ENCODE measurements at places on chromosomes 1 and 21.
A peak's percentile ranks its signal among the peaks of the same experiment; 100 is the strongest.

GRCh38 chr1:85282424-85282823, 6.0 kb upstream of the BCL10 start:
- DNase-seq, result no peak

DNA sequence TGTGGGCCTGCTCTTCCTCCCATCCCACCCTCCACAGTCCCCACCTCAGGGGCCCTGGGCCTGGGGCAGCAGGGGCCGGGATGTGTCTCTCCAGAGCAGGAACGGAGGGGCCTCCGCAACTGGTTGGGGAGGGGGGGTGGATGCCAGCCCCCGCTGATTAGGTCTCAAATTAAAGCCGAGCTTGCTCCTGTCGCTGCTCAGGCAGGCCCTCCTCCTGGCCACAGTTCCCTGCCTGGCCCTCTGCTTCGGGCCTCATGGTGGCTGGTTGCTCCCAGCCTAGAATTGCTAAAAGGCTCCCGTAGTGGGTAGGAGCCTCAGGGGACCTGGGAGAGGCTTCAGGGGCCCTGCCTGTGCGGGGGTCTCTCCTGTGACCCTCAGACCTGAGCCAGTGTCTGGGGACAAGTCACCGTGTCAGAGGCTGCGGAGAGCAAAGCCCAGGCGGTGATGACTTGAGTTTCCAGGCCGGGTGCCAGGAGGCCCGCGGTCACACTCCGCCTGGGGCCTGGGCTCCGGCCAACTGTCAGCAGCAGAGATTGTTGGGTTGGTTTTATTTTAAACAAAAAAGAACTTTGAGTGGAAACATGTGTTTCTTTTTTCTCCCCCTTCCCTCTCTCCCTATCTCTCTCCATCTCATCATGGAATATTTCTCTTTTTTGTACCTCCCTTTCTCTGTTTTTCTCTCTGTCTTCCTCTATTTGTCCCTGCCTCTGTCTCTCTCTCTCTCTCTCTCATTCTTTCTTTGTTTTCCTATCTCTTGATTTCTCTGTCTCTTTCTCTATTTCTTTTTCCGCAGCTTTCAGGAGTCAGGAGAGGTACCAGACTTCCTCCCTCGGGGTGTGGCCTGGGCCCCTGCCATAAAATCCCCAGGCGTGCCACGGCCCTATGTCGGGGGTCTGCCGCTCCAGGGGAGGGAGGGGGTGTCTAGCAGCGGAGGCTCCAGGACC, 20.0 kb upstream of the EPHA2 start:
- DNase-seq, result no peak

DNA sequence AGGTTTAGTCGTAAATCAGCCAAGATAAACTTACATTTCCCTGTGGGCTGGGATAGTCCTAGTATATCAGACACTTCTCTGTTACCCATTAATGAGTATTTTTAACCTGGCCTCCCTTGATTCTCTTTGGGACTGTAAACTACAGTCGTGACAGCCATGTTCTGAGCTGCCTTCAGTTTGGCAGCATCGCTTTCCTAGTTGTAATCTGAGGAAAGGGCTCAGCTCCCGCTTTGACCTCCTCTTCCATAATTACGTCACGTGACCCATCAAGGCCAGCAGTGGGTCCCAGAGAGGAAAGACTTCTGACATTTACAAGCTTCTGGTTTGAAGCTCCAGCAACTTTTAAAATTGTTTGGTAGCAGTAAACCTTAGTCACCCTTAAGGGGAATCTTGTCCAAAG, 34.6 kb upstream of the MTR start:
- DNase-seq, result no peak

- peak; percentile 62 for DNase-seq
Observed at GRCh38 chr1:239976130-239976968, 115.3 kb upstream of the FMN2 start.

DNA sequence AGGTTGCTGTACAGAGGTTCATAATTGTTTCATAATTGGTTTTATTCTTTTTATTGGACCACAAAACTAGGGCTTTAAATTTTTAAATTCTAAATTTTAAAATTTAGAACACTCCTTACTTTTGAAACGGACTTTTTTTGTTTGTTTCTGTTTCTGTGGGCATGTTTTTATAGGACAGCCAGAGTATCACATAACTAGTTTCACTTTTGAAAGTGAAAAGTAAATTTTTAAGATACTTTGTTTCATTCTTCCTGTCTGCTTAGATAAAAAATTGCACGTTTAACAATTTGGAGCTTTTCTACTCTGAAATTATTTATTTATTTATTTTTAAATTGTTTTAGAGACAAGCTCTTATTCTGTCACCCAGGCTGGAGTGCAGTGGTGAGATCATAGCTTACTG, 29.7 kb downstream of the MDM4 start:
- DNase-seq, result no peak

DNA sequence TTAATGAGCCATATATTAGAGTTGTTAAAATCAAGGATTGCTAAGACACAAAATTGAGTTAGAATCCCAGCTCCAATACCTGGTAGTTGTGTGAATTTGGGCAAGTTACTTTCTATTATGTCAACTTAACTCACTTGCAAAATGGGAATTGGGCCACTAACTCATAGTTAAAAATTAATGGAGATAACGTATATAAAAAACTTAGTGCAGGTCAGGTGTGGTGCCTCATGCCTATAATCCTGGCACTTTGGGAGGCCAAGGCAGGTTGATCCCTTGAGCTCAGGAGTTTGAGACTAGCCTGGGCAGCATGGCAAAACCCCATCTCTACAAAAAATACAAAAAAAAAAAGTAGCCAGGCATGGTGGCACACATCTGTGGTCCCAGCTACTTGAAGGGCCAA, 57.5 kb downstream of the SRSF11 start:
- DNase-seq, result no peak

- no peak for DNase-seq
Observed at GRCh38 chr1:63731117-63732043, 42.4 kb upstream of the ROR1 start.

- DNase-seq, result no peak
Observed at GRCh38 chr21:27333096-27333495, 366.2 kb upstream of the ADAMTS5 start.

DNA sequence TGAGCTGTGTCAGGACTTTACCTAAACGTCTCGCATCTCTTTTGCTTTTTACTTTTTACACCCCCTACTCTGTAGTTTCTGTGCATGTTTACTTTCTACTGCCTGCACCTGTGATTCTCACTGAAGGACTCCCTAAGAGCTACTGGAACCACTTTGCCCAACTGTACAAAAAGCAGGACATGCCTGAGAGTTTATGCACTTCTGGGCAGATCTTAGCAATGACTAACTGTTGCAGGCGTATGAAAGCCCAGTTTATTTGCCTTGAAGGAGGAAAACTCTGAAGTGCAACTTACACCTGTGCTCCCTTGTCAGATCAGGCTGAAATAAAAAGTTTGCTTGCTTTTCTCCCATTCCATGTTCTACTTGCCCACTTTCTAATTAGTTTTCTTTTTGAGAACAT, 467.0 kb upstream of the USP24 start:
- no peak for DNase-seq

DNA sequence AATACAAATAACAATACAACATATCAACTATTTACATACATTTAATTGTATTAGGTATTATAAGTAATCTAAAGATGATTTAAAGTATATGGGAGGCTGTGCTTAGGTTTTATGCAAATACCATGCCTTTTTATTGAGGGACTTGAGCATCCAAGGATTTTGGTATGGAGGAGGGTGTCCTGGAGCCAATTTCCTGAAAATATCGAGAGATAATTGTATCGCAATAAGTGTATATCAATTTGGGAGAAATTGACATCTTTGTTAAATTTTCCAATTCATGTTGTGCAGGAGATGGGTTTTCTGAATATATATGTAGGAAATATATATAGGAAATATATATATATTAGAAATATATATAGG, 63.5 kb downstream of the ATP1A1 start:
- DNase-seq, result no peak

GRCh38 chr1:198656500-198656932, 17.7 kb downstream of the PTPRC start:
- peak; percentile 87 for DNase-seq

GRCh38 chr1:56106531-56107274, 472.7 kb downstream of the PLPP3 start:
- no peak for DNase-seq

GRCh38 chr1:154405747-154406571, 816 bp downstream of the IL6R start:
- peak; percentile 85 for DNase-seq

DNA sequence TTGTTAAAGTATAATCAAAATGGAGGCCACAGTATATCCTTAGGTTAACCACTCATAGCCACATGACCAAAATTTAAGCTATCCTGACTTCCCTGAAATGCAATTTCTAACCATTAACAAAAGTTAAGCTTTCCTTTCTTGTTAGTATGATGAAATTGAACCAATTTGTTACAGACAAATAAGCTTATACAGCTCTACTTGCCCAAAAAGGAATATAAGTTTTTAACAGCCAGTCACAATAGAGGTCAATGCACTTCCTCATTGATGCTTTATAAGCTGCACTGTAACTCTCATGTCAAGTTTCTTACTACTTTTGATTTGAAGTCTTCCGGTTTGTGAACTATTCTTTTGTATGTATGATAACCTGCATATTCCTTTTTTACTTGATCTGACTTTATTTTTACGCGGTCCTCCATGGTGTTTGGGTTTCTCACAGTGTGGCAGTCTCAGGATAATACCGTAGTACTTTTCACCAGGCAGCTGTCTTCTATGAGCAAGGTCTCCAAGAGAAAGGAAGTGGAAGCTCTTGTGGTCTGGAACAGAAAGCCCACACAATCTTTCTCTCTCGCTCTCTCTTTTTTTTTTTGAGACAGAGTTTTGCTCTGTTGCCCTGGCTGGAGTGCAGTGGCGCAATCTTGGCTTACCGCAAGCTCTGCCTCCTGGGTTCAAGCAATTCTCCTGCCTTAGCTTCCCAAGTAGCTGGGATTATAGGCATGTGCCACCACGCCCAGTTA, 331.6 kb downstream of the SRGAP2C start:
- DNase-seq, result peak; percentile 53

DNA sequence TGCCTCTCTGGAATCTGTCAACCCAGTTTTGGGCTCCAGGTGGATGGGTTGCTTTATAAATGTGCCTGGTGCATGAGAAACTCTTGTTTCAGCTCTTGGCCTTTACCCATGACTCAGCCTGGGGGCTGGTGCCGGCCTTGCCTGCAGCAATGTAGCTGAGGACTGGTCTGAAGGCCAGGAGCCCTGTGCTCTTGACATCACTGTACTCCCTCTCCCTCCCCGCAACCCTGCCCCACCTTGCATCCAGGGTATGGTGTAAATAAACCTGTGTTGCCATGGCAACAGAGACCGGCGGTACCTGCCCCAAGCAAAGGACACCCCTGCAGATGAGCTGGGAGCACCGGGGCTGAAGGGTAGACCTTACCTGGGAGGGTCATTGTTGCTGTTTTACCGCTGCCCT, 13.3 kb downstream of the FAM151A start:
- no peak for DNase-seq

GRCh38 chr1:85672031-85672660, 36.1 kb downstream of the ZNHIT6 start:
- DNase-seq, result no peak

DNA sequence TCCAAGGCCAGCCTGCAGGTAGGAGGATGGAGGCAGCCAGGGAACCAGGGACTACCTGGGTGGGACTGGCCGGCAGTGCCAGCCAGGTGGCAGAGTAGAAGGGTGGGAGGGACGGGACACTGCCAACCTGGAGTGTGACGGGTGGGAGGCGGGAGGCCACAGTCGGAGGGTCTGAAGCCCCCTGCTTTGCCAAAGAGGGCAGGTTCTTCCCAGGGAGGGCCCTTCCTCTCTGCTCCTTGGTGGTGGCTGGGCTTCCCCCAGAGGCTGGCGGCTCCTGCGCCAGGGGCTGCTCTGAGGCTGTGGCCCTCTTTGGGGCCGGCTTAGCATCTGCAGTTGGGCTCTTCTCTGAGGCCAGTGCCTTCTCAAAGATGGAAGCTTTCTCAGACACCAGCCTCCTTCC, 8.7 kb upstream of the TNNT2 start:
- no peak for DNase-seq

- no peak for DNase-seq
Observed at GRCh38 chr1:10561497-10561896, 86.7 kb downstream of the PEX14 start.

GRCh38 chr21:15775291-15775690, 45.5 kb downstream of the USP25 start:
- DNase-seq, result no peak

- no peak for DNase-seq
Observed at GRCh38 chr1:19922015-19922688, 1.3 kb downstream of the PLA2G2E start.

DNA sequence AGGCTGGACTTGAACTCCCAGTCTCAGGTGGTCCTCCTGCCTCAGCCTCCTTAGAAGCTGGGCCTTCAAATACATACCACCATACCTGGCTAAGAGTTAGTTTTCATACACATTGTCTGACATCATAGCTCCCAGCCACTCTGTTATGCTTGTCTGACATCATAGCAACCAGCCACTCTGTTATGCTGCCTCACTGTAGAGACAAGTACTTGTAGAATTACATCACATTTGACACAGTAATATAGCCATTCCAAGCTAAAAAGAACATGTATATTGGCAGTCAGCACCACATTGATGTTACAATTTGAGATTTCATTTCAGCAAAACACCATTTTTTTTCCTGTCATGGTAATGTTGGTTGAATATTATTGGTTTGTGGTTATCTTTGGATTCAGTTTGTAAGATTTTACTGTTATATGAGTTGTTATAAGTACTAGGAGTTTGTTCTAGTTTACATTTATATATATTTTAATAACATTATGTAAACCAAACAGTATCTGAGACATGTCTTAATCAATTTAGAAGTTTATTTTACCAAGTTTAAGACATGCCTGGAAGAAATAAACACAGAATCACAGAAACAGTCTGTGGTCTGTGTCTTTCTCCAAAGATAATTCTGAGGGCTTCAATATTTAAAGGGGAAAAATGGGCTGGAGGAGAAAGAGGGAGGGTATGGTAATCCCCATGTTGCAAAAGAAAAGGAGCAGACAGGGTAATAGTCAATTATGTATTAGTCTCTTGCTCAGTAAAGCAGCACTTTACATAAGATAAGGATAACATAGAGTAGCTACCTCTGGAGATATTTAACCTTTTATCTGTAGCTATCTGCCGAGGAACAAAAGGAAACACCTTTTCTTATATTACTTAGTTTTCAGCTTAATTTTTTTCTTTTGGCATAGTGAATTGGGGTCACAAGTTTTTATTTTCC, 43.0 kb downstream of the XPR1 start:
- no peak for DNase-seq

GRCh38 chr21:29175408-29176134, 45.1 kb downstream of the MAP3K7CL start:
- DNase-seq, result no peak

Data from activated CD4-positive, alpha-beta memory T cell treated with anti-CD3 and anti-CD28 coated beads for 36 hours (primary cell).